ENCODE measurements at places on chromosomes 1 and 21.
A peak's percentile ranks its signal among the peaks of the same experiment; 100 is the strongest.

DNA sequence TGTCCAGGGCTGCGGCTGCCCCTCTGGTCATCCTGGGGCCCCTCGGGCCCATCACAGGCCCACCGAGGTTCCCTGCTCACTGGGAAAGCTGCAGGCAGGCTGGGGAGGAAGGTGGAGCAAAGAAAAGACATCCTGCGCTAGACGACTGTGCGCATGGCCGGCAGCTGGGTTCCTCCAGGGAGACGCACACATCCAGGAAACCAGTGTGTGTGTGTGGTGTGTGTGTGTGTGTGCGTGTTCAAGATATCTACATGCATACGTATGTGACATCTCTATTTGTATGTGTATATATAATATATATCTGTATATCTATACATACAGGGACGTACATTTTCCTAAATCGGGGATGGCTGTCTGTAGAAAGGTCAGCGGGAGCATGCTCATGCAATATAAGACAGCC is 63.7 kb downstream of the ACOT7 start:
- no peak for DNase-seq

DNA sequence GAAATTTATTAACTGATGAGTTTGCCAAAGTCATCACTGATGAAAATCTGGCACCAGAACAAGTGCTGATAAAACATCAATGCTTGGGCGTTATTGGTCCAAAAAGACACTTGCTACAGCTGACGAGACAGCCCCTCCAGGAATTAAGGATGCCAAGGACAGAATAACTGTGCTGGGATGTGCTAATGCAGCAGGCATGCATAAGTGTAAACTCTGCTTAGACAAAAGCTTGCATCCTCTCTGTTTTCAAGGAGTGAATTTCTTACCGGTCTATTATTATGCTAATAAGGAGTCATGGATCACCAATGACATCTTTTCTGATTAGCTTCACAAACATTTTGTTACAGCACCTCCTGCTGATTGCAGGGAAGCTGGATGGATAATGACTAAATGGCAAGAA is 402.0 kb downstream of the LTN1 start:
- no peak for DNase-seq

DNA sequence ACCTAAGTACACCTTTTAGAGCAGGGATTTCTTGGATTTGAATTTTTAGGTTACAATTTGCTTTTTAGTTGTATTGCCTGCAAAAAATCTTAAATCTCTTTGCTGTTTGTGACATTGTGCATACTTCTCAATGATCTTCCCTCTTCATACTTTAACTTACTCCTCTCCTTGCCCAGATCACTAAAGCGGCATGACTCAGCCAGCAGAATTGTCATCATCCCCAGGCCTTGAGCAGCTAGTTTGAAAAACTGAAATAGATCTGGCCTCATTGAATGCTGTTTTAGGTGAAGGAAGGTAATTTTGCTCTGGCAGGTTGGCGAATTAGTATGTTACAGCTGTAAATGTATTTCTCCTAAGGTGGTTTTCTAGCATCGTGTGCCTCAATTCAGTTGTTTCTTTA is 145.9 kb downstream of the RYR2 start:
- DNase-seq: no peak

DNA sequence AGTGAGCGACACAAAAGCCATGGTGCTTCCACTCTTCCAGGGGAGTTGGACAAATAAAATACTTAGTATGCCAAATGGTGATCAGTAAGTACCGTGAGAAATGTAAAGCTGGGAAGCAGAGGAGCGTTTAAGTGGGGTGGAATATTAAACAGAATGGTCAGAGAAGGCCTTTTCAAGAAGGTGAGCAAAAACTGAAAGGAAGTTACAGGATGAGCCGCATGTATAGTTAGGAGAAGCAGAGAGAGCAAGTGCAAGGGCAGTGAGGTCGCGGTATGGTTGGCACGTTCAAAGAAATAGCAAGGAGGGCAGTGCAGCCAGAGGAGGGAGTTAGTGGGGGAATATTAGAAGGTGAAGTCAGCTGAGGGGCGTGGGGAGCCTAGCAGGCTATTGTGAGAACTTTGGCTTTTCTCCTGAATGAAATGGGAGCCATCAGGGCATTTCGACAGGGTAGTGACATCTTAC is 748 bp upstream of the ATP6V0B start:
- DNase-seq: peak; percentile 66

GRCh38 chr1:113488576-113489177 is 98.4 kb downstream of the MAGI3 start:
- DNase-seq: no peak

DNA sequence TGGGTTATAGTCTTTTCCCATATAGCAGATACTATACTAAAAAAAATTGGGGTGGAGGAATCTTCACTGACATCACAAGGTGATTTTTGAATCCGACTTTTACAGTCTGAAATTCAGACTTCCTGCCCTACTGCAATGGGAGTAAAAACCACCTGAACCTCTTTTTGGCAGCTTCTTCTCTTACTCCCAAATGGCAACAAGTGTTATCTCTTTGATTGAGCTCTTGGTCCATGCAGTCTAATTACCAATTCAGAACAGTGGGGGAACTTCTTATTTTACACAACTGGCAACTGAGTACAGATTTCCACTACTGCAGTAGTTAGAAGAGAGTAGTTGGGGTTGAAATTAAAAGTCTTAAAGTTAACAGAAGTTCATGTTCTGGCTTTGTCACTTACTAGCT is 62.3 kb downstream of the MACF1 start:
- DNase-seq: no peak

DNA sequence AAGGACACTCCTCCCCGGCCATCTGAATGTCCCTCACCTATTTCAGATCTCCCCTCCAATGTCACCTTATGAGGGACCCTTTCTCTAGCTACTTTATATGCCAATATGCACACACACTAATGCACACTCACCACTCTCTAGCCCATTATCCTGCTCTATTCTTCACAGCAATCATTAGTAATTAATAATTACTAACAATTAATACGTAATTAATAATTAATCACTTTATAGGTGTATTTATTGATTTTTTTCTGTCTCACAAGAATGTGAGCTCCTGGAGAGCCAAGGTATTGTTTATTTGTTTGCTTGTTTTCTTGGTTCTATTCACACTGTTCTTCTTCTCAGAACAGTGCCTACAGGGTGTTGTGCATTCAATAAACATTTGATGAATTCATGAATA is 385.2 kb upstream of the DUSP10 start:
- no peak for DNase-seq

DNA sequence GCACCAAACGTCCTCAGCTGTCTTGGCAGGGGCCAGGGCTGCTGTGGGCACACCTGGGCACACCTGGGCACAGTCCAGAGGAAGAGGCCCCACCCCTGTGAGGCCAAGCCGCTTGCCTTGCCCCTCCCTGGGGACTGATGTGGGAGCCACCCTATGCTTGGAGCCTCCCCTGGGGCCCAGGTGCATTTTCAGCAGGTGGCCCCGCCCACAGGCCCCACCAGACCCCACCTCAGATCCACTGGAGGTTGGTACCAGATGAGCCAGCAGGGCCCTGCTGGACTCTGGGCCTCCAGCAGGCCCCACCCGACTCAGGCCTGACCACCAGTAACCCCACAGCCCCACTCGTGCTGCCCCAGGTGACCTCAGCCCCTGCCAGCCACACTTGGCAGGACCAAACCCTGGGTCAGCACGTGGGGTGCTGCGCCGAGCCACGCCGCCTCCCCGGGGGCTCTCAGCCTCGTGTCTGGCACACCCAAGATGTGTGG is 8.8 kb downstream of the SLC19A1 start:
- DNase-seq: no peak

- DNase-seq: no peak
Measured at GRCh38 chr1:5428351-5428750, 563.9 kb downstream of the NPHP4 start.

DNA sequence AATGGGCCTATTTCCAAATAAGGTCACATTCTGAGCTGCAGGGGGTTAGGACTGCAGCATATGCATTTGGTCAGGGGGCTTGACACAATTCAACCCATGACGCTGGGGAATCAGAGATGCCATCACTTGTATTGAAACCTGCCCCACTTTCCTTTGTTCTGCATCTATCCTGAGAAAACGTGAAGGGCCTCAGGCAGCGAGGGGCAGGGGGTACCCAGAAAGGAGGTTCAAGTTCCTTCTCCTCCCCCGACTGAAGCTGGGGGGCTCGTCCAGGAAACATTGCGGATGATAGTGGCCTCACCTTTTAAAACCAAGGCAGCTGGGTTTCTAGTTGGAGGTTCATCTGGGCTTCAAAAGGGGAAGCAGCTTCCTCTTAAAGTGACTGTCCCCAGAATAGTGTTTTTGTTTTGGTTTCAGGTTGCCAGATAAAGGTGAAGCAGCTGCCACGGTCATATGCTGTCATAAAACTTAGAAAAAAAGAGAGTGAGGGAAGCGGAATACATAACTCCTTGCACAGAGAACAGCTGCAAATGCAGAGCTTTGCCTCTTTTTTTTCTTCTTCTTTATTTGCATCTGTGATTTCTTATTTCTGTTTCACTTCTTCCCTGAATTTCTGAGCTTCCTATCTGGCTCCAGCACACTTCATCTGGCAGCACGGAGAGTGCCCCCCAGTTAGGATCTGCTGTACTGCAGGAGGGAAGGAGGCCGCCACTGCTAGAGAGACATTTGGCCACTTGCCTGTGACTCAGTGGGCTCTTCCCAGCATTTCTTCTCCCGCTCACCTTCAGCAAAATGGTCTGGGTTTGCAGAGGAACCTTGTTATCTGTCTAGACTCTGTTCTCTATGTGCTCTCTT is 142.0 kb downstream of the AJAP1 start:
- DNase-seq: no peak

DNA sequence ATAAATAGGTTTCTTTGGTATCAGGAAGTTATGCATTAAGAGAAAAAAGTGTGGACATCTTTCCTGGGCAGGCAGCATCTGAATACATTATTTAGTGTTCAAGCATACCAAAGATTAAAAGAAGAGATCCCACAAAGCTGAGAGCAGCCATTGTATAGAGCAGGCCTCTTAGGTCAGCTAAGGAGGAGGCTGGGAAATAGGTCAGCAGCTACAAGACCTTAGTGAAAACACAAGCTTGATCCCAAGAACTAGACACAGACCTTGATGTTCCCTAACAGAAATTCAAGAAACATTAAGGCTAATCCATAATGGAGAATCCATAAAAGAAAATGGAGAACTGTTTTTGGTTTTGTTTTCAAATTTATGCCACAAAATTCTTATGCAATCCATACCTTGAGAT is 135.3 kb upstream of the DPT start:
- no peak for DNase-seq

Data from NCI-H1092 (cell line).